ENCODE measurements at places on chromosomes 5 and 9. TPM values are rescaled to one million over a fixed set of nuclear protein-coding genes. Genes with fewer than 3 reads are reported as not detected.

The TICAM2 gene
- total RNA-seq = 6.4 TPM

The SYNPO gene
- total RNA-seq = 1.4 TPM

- no peak for DNase-seq
Measured at GRCh38 chr9:109329638-109330258, 8.9 kb upstream of the EPB41L4B start.

DNA sequence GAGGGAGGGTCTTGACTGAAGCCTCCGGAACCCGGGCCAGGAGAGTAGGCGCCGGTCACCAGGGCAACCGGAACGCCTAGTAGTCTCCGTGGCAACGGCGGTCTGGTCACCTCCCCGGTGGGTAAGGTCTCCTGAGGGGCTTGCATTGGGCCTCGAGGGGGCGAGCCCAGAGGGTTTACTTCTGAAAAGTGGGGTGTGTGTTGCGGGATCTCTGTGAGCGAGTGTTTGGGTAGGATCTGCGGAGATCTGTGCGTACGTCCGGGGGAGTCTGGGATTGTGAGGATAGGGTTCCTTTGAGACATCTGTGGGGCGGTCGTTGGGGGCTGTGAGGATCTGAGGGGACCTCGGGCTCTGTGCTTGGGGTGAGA, at the start of gene FAM221B:
Gene FAM221B, minus strand, starts transcription at position 17 of the 368 bp plus-strand sequence. CDS start 2,571 bp downstream, outside the sequence.
- DNase-seq = no peak

DNA sequence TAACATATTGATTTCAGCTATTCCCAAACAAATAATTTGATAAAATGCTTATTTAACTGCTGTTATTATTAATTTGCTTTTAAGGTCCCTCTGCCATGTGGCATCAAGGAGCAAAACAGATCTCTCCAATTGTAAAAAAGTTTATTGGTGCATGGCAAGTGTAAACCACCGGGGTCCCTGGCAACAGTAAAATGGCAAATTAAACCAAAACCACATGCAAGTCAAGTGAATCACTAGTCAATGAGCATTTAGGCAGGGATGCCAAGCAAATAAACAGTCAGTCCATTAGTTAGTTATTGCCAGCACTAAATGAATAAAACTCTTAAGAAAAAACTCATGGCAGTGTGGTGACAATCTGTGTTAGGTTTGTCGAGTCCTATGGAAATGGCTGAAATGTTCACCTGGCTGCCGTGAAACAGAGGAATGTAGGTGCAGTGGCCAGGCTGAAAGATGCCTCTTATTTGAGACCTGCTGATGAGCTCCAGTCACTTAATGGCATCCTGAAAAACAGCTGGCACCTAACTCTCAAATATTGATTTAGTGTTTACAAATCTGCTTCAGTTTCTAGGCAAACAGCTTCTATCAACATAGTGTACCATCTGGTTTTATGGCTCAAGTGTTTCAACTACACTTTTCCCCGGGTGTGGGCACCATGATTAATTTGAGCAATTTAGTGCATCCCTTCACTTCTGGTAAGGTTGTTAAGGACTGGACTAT, 296.5 kb upstream of the ITGA1 start:
- DNase-seq = no peak

All from RPMI7951 (cell line).